ENCODE measurements at places on chromosomes 12 and 14.

DNA sequence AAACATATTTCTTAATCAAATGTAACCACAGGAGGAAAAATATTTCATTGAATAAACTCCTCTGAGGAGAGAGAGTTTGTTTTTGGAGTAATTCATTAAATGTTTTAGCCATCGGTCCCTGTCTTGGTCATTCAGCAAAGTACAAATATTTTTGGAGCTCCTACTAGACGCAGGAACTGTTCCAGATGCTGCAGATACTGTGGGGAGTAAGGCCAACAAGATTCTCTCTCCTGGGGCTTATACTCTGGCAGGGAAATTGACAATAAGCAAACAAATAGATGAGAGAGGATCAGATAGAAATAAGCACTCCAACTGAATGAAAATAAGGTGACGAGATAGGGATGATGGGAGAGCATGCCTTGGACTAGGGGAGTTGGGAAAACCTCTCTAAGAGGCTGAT, 264.1 kb downstream of the TTC8 start:
- DNase-seq = no peak

GRCh38 chr12:12622418-12622817, 10.7 kb downstream of the CREBL2 start:
- no peak for DNase-seq

DNA sequence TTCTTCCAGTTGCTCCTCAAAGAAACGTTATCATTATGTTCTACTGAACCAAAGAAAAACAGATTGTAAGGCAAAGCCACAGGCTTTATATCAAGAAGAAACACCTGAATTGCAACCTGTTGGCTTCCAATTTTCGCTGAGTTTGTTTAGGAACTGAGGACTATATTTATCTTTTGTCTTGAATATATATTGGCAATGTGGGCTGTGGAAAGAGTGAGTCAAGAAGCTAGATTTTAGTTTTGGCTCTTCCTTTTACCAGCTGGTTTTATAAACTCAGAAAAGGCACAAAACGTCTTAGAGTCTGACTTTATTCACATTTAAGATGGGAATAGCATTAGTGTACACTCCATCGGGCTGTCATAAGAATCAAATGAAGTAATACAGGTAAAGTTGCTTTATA, 10.4 kb upstream of the PTHLH start:
- DNase-seq = no peak

- no peak for DNase-seq
Measured at GRCh38 chr12:9334041-9334692, 126.0 kb upstream of the PZP start.

- DNase-seq = no peak
Measured at GRCh38 chr14:81884382-81884781, 350.7 kb upstream of the SEL1L start.

- no peak for DNase-seq
Measured at GRCh38 chr12:99847936-99848335, 136.8 kb downstream of the ANKS1B start.

DNA sequence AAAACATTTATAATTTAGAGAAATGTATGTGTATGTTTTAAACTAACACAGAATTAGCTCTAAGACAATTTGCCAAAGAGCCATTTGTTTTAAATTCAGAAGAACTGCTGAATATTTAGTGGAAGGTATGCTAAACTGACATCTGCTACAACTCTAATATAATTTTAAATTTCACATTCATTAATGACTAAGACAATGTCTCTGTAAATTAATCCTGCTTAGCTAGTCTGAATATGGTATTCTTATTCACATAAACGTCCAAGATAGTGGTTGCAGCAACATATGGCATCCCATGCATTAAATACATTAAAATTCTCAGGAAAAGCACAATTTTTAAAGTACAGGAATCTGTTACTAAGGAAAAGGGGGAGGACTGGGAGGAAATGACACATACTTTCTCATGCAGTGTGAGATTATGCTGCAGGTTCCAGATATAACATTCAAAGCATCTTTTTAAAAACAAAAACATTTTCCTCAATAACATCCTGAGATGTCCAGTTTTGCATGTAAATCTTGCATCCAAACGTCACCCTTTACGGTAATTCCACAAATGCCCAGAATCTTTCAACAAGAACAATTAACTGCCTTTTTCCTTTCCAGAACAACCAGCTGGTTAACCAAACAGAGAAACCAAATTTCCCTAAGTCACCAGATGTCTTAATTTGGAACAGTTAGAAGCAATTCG, 26.9 kb downstream of the WDR89 start:
- DNase-seq = no peak

GRCh38 chr12:112418273-112418607, 507 bp upstream of the PTPN11 start:
- no peak for DNase-seq

GRCh38 chr12:62728741-62729140, 206.2 kb downstream of the PPM1H start:
- no peak for DNase-seq

DNA sequence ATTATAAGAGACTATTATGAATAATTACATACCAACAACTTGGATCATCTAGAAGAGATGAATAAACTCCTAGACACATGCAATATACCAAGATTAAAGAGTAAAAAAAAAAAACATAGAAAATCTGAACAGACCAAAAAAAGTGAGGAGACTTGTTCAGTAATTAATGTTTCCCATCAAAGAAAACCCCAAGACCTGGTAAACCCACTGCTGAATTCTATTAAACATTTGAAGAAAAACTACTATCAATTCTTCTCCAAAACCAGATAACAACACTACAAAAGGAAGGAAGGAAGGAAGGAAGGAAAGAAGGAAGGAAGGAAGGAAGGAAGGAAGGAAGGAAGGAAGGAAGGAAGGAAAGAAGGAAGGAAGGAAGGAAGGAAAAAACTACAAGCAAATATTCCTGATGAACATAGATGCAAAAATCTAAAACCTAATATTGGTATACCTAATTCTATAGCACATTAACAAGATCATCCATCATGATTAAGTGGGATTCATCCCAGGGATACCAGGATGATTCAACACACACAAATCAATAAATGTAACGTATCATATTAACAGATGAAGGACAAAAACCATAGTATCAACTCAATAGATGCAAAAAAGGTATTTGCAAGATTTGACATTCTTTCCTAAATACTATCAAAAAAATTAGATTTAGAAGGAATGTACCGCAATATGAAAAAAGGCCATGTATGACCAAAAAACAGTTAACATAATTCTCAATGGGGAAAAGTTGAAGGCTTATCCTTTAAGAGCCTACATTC, 445.5 kb downstream of the KCNH5 start:
- DNase-seq = no peak

DNA sequence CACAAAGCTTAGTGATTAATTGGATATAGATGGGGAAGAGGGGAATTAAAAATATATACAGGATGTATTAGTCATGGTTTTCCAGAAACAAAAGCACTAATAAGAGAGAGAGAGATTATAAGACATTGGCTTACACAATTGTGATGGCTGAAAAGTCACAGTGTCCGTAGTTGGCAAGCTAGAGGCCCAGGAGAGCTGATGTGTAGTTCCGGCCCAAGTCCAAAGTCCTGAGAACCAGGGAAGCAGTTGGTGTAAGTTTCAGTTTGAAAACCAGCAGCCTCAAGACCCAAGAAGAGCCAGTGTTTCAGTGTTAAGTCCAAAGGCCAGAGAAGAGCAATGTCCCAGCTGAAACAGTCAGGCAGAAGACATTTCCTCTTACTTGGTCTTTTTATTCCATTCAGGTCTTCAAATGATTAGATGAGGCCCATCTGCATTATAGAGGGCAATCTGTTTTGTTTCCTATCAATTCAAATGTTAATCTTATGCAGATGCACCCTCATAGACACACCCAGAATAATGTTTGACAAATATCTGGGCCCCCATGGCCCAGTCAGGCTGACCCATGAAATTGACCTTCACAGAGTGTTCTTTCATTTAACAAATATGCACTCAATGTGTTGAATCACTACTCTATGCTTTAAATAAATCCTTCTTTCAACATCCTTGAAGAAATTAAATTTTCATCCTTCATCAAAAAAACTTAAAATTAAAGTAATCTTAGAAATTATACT, 67.2 kb upstream of the DIO2 start:
- no peak for DNase-seq

DNA sequence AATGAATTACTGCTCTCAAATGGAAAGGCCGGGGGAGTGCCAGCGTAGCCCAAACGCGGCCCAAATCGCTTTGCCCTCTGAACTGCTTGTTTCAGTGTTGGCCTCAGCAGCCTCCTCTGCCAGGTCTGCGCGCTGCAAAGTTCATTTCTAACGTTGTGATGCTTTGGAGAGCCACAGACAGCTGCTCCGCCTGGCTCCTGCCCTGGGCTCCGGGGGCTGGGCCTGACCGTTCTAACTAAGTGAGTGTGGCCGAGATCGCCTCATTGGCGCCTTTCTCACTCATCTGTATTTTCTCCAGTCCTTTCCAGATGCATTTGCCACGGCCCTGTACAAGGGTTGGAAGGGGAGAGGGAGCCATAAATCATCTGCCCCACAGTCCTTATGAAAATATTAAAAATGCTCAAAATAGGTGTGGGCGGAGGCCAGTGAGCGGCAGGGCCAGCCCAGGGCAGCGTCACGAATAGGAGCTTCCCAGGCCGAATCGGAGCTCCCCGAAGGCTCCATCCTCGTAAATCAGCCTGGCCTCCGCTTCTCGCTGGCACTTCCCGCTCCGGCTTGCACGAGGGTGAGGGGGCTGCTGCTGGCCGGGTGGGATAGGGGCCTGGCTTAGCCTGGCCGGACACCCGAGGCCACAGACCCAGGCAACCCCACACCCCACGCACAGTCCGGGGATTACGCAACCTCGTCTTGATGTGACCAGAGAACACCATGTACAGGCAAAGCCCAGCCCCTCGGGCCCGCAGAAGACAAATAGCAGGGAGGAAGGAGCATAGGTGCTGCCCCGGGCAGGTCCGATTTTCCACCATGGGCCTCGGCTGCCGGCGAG, 196.6 kb upstream of the DIO3 start:
- no peak for DNase-seq

DNA sequence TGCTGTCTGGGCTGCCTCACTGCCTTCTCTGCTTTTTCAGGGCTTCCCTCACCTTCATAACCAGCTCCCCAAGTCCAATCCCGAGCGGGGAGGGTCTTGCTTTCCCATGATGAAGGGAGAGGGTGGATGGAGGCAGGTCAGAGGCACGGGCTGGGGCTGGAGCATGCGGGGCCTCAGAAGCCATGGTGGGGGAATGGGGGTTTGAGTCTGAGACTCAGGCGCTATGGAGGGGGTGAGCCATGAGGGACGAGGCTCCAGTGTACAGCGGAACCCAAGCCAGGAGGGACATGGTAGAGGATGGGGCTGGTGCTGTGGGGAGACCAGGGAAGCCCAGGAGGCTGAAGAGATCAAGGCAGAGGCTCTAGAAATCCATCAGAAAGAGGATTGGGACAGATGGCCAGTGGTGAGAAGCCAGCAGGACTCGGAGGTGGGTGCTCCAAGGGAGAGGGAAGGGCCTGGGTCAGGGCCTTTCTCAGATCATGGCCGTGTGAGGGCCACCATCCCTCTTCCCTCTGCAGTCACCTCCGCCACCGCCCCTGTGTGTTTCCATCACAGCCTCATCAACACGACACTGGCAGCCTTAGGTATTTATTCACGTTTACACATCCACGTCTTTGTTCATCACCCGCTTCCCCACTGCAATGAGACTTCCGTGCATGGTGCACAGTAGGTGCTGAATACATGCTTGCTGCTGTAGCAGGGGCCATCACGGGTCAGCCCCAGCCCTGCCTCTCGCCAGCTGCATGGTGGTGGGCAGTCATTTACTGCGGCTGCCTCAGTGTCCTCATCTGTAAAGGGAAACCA, 144.7 kb downstream of the ADGRD1 start:
- no peak for DNase-seq

DNA sequence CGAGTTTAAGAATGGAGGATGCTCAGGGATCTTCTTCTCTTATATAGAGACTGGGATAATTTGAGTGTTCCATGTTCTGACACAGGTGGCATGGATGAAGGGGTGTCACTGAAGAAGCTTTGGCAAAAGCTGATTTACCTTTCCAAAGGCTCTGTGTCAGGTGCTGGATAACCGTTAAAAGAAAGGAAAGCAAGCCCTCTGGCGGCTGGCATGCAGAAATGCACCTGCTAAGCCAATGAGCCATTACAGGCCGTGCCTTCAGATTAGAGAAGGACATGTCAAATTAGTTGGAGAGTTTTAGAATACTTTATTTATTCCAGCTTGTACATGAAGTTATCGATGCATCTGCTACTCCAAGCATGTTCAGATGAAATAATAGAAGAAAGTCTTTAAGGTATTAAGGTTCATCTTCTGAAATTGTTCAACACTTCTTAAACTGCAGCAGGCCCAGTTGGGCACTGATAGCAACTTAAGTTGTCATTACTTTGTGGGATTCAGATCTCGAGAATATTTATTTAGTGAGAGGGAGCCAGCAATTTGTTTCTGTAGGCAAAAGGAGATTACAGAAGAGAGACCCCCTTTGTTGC, 678.2 kb downstream of the NRXN3 start:
- DNase-seq = no peak

GRCh38 chr12:43882578-43883178, 46.8 kb downstream of the TMEM117 start:
- DNase-seq = no peak

DNA sequence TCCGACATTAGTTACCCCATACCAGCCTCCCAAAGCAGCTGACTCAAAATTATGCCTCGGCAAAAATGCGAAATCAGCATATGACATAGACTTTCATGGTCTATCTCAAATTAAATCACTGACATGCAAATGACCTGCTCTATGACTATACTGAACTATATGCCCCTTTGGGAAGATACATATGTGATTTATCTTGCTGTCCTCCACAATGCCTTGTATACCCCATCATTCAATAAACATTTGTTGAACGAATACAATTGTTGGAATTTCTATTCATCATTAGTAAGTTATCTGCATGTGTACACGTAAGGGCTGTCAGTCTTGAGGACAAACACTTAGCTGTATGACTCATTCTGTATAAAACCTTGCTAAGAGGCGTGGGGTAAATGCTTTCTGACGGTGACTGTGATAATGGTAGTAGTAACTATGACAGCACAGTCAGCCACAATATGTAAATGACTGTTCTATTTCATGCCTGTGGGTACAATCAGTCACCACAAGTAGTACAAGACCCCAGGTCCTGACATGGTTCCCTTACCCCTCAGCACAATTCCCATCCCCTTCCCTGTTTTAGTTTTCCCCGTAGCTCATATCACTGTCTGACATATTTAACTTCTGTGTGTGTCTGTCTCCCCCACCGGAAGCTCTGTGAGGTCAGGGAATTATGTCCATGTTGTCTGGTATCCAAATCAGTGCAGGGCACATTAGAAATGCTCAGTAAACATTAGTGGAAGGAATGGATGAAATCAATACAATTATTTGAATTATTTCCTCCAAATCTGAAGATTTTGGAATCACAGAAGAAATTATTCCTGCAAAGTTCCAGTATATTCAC, 42.8 kb downstream of the STXBP6 start:
- no peak for DNase-seq

GRCh38 chr12:119713551-119714031, 45.7 kb downstream of the PRKAB1 start:
- no peak for DNase-seq

GRCh38 chr14:94115058-94115591, 4.6 kb downstream of the IFI27 start:
- DNase-seq = no peak

GRCh38 chr12:80241576-80242273, 142.4 kb downstream of the OTOGL start:
- DNase-seq = no peak

Data from stimulated activated CD8-positive, alpha-beta memory T cell treated with anti-CD3 and anti-CD28 coated beads, Interleukin-2, amount 100 ng/mL, for 1 hour (primary cell).